Activated CD8-positive, alpha-beta memory T cell treated with anti-CD3 and anti-CD28 coated beads, Interleukin-2, amount 10 ng/mL, durations not matched to agents 7 days and 5 days (primary cell): ENCODE measurements at places on chromosomes 7 and 10. TPM values are rescaled to one million over a fixed set of nuclear protein-coding genes. Genes with fewer than 3 reads are reported as not detected.

Gene FFAR4
- not detected for total RNA-seq

Gene C10orf67
- 0.07 TPM for total RNA-seq

Gene MSMB
- not detected for total RNA-seq

Gene AMPH
- total RNA-seq: not detected

Gene PYROXD2
- 7.5 TPM for total RNA-seq

Gene GLRX3
- total RNA-seq: 89.7 TPM

Gene DAGLB
- total RNA-seq: 21.6 TPM

Gene FZD1
- total RNA-seq: not detected

GRCh38 chr10:14513123-14513522 is 182.4 kb upstream of the FRMD4A start:
- no peak for DNase-seq

DNA sequence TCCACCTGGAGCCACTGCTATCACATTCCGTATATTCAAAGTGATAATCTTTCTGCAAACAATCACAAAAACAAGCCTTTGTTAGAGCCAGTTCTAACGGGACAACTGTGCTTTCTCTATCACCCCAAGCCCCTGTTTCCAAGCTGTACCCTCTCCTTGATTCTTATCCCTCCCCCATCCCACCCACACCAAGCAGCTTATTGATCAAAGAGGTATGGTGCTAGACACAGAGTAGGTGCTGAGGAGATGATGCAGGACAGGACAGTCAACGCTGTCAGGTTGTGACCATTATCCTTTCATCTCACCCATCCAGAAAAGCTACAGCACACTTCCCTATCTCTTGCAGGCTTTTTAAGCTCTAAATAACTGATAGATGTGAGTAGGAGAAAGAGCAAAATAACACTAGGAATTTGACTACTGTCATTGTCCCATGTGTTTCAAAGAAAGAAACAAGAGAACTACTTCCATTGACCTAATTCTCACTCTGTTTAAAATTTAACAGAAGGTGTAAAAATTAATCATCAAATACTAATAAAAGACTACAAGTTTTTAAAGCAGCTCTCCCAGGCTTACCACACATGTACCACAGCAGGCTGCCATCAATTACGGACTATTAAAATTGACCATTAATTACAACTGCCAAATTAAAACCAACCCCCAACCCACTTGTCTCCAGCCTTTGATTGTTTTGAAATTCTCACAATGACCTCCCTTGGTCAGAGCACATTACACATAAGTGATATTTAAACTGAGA is 94.3 kb downstream of the ELAPOR2 start:
- DNase-seq: no peak

GRCh38 chr7:20602306-20602705 is 13.2 kb upstream of the ABCB5 start:
- no peak for DNase-seq

DNA sequence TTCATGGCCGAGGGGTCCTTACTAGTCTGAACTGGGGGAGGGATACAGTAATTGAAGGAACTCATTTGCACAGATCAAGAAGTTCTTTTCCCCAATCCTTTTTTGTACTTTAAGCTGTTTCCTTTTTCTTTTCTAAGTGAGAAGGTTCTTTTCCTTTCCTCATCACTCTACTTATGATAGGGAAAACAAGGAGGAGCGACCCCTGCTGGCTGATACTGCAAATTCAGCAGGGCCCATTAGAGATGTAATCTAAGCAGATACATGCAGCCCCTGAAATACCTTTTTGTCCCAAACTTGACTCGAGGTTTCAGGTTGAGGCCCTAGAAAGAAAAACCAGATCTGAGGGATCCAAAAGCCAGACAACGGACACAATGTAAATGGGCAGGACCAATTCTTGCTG is 305.5 kb downstream of the DNAJB9 start:
- no peak for DNase-seq

GRCh38 chr7:15303357-15303756 is 258.5 kb downstream of the AGMO start:
- no peak for DNase-seq

DNA sequence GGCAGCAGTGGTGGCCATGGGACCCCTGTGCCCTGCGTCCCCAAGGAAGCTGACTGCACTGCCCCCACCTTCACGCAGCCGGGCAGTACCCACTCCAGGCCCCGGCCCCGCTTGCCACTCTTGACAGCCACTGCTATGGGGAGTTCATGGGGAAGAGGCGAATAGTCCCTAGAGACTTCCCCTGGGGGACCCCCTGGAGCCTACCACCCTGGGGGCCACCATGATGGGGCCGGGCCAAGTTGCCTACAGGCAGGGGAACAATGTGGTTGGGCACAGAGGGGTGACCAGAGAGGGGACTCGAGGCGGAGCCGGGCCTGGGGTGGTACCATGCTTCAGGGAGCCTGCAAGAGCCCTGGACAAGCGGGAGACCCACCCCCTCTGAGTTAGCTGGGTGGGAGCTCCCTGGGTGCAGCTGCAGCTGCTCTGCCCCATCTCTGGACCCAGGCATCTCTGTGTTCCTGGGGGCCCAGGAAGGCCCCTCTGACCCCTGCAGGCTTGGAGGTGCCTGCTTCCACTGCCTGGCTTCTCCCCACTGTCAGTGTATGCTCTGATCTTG is 567.6 kb downstream of the GRM8 start:
- DNase-seq: no peak

DNA sequence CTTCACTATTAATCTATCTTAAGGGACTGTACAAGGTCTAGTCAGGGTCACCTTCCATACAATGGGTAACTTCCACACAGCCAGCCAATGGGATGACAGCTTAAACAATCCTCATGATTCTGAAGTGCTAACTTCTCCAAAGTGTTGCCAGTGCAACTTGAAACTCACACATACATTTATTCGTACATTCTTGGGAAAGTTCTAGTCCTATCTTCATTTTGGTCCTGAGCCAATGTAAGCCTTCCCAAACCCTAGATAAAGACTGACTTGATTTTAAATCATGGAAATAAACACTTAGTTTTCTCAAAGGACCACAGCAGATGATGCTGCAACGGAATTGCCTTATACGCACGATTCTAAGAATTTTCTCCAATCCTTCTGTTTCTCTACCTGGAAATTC is 117.5 kb upstream of the COL1A2 start:
- DNase-seq: no peak

GRCh38 chr7:122304319-122304975 is at the start of gene FEZF1:
TSS of gene FEZF1 (minus strand) at chr7:122304750. CDS start at chr7:122304437, 313 bp downstream.
- no peak for DNase-seq

- peak; percentile 45 for DNase-seq
Observed at GRCh38 chr10:99612167-99612831, 7.9 kb downstream of the SLC25A28 start.

DNA sequence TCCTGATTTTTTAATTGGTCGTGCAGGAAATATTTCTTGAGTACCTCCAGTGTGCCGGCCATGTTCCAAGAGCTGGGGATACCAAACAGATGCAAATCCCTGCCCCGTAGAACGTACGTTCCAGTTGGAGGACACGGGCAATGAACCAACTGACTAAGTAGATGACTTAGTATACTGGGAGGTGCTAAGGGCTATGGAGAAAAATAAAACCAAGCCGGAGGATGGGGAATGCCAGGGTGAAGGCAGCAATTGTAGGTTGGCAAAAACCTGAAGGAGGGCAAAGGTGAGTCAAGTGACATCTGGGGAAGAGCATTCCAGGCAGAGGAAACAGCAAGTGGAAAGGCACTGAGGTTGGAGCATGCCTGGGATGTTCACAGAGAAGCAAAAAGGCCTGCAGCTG is 6.8 kb upstream of the VSIR start:
- DNase-seq: no peak

GRCh38 chr7:129163875-129164544 is 19.5 kb downstream of the TSPAN33 start:
- DNase-seq: no peak

GRCh38 chr7:132453826-132454225 is 122.4 kb downstream of the PLXNA4 start:
- DNase-seq: peak; percentile 57

DNA sequence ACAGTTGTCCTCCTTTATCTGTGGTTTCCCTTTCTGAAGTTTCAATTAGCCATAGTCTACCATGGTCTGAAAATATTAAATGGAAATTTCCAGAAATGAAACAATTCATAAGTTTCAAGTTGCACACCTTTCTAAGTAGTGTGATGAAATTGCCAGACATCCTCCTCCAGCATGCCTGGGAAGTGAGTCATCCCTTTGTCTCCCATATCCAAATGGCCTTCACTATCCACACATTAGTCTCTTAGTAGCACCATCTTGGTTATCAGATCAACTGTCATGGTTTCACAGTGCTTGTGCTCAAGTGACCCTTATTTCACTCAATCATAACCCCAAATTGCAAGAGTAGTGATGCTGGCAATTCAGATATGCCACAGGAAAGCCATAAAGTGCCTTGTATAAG is 83.4 kb upstream of the PPP1R9A start:
- DNase-seq: no peak

- no peak for DNase-seq
Observed at GRCh38 chr7:114623146-114623545, 208.5 kb downstream of the FOXP2 start.

DNA sequence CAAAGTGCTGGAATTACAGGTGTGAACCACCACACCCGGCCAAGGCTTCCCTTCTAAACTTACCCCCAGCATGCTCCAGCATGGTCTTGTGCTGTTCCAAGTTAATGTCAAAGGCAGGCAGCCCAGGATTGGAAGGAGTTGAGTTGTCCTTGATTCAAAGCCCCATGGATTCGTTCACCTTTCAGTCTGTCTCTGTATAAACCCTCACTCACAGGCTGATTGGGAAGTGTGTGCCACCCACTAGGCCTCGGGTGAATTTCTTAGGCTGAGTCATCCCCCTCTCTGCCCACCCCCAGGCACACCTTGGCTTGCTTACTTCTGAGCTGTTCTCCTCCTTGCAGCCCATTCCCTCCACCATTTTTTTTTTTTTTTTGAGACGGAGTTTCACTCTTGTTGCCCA is 13.3 kb upstream of the PRDX3 start:
- DNase-seq: no peak

DNA sequence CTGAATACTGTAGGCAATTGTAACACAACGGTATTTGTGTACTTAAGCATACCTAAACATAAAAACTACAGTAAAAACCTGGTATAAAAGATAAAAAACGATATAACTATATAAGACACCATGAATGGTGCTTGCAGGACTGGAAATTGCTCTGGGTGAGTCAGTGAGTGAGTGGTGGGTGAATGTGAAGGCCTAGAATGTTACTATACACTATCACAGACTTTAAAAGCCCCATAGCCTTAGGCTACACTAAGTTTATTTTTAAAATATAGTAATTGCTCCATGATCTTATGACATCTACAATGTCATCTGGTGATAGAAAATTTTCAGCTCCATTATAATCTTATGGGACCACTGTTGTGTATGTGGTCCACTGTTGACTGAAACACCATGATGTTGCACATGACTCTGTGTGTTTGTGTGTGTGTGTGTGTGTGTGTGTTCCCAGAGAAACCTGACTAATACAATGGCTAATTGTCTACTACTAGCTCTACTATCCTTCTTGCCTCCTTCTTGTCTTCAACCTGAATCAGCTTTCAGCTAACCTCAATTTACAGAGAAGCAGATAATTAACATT is 27.6 kb upstream of the PRPF18 start:
- DNase-seq: no peak

- DNase-seq: no peak
Observed at GRCh38 chr7:94133460-94133859, 129.3 kb upstream of the BET1 start.

DNA sequence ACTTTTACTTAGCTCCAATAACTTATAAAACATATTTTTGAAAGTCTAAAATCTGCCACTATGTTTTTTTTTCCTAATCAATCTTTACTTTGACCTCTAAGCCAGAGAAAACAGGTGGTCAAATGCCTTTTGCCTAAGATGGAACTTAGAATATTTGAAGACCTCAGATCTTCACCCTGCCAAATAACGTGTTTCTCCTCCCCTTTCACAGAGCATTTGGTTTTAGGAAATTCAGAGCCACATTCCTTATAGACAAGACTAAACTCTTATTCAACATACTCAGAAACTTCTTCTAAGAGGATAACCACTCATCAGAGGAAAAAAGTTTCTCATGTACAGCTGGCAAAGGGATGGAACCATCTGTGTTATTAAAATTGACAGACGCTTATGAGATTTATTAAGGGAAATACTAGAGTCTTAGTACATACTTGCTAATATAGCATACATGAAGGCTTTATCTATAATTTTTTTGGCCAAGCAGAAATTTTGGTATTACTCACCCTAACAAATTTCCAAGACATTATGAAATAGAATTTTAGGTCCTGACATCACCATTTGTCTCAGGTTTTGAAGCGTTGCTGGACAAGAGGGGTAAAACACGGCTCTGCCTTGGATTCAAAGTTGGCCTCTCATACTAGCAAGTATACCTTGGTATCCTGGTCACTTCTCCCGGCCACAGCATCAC is 2.6 kb upstream of the EGFR start:
- DNase-seq: no peak

- no peak for DNase-seq
Observed at GRCh38 chr7:74474271-74474865, 20.7 kb downstream of the GTF2IRD1 start.

- no peak for DNase-seq
Observed at GRCh38 chr7:2251841-2252771, 10.1 kb downstream of the NUDT1 start.

GRCh38 chr10:75083972-75084833 is 27.3 kb upstream of the SAMD8 start:
- DNase-seq: no peak

- no peak for DNase-seq
Observed at GRCh38 chr10:71045204-71045809, 156.9 kb upstream of the PCBD1 start.

DNA sequence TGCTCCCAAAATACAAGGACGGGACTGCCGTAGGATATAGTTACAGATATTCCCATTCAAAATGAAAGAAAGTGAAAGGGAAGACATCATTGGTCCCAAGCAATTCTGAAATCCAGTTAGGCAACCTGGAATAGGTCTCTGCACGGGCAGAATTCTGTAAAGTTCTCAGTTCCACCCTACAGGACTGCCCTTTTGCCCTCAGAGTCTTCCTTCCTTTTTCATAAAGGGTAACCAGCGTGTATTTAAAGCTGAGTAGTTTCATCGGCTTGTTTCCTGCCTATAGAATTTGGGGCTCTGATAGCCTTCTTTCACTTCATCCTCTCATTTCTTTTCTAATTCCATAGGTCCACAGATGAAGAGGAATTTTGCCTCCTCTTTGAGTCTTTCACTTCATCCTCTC is 20.0 kb downstream of the COPG2 start:
- no peak for DNase-seq

GRCh38 chr7:43337191-43337590 is 224.7 kb downstream of the HECW1 start:
- DNase-seq: no peak
